ENCODE measurements at places on chromosomes 2 and 18.

GRCh38 chr18:79586436-79587225 lies 93.0 kb upstream of the CTDP1 start:
- no peak for DNase-seq

GRCh38 chr2:189304360-189304759 lies 124.8 kb upstream of the COL5A2 start:
- no peak for DNase-seq

DNA sequence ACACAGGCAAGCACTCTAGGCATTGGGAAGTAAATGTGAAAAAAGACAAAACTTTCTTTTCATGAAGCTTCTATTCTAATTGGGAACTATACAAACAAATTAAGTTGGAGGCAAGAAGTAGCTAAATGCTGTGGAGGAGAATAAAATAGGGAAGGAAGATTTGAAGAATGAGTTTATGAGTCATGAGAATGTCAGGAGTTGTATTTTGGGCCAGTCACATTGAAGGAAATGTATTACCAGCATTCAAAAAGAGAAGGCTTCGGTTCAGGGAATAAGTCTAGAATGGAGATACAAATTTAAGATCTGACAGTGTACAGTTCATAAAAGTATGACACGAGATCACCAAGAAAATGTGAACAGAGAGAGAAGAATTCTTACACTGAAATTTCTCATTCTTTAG lies 666.5 kb downstream of the ADCYAP1 start:
- no peak for DNase-seq

DNA sequence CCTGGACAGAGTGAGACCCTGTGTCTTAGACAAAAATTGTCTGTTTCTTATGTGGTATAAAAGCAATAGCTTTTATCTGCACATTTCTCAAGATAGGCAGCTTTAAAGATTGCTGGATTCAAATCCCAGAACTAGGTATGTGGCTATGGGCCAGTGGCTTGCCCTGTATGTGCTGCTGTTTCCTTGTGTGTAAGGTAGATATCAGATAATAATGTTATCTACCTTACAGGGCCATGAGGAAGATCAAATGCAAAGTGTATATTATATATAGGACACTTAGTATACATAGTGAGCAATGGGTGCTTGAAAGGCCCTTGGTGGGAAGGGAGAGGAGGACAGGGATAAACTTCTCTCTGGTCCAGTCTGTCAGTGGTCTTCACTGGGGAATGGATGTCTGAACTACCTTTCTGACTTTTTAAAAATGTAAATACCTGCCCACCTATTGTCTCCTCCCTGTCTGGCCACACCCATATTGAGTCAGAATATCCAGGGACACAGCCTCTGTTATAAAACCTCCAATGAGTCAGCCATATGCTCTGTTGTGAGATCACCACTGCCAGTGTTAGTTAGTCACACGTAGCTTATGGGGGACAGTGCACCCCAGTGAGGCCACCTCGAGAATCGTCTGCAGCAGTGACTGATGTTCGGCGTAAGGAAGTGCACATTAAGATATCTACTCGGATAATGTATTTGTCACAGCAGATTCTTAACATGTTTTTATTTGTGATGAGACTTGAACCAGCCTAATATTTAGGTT lies 383.4 kb downstream of the PTPRM start:
- peak; percentile 36 for DNase-seq

- DNase-seq: no peak
Observed at GRCh38 chr2:43020990-43021669, 205.3 kb downstream of the ZFP36L2 start.

- DNase-seq: peak; percentile 19
Observed at GRCh38 chr2:58762176-58762781, 521.2 kb upstream of the FANCL start.

GRCh38 chr2:41084321-41084720 lies 632.4 kb upstream of the SLC8A1 start:
- DNase-seq: no peak

GRCh38 chr2:10150436-10150835 lies 27.9 kb downstream of the RRM2 start:
- no peak for DNase-seq

DNA sequence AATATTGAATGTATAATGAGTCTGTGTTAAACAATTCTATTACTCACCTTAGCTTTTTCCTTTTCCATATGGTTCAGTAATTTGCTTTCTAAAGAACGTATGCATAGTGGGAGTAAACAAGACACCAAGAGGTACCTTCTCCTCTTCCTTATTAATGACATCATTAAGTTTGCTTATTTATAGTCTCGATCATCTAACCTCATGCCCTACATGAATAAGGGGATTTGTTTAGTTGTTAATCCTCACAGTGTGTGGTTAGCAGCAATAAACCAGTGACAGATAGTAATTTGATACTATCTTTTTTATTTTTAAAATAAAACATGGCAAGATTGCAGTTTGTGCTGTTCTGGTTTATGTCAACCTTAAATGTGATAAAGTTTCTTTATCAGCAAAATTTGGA lies 69.7 kb downstream of the COBLL1 start:
- no peak for DNase-seq

DNA sequence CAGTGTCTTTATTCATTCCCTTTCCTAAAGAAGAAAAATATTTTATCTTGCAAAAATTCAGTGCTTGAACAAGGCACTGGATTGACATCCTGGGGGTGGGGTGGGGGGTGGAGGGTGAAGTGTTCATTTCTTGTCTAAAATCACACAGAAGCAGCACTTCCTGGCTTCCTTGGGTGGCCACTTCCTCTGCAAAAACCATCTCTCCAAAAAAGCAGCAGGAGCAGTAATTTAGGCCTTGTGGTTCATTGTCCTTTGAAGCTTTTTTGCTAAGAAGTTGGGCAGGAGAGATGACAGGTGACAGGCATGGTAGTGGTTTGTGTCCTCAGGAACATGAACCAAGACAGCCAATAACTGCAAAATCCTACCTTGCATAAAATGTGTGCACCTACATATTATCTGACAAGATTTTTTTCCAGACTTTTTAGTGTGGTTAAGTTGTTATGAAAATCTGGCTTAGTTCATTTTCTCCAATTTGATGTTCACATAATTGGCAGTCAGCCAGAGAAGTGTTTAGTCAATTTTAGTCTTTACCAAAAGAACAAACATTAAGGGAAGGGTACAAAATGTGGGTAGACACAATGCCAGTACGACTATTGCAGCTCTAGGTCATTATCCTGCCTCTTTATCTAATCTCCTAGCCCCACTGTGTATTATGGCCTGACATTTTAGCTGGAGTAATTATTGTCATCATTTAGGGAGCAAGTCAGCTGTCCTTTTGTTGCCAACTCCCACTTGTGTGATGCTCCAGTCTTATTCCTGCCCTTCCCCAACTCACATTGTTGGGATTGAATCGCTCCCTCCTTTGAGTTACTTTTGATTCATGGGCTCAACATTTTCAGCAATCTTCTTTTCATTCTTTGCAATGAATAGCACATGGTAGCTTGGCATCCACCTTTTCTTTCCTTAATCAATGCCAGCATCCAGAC lies 177.2 kb downstream of the MYO3B start:
- no peak for DNase-seq

DNA sequence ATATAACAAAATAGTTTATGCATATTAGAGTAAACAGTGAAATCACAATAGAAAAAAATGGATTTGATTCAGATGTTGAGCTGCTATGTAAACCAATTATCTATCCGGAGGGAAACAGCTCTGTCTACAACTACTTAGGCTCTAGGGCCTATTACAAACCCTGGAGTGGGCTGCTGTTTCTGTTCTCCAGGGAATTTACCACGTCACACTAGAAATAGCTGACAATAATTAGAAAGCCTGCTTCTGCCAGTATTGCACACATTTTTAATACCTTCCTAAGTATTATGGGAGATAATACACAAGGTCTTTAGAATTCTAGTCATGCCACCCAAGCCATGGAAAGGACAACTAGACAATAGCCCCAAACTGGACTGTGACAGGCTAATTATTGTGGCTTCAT lies 411.1 kb downstream of the FIGN start:
- no peak for DNase-seq

Measured in colonic mucosa (tissue), 4 donors.